ENCODE measurements at places on chromosomes 4 and X. TPM values are rescaled to one million over a fixed set of nuclear protein-coding genes. Genes with fewer than 3 reads are reported as not detected.

GRCh38 chrX:109936598-109936997, 66.3 kb upstream of the TMEM164 start:
- H3K27me3 ChIP-seq, result no peaks in the 10 kb centered on the region
- no peak overlapping the region for H3K27ac ChIP-seq
- H3K4me1 ChIP-seq, result no peaks in the 10 kb centered on the region
- no peak for DNase-seq
- no peak overlapping the region for H3K4me3 ChIP-seq

NHS gene
- 5.3 TPM for total RNA-seq

AGTR2 gene
- total RNA-seq, result not detected

DNA sequence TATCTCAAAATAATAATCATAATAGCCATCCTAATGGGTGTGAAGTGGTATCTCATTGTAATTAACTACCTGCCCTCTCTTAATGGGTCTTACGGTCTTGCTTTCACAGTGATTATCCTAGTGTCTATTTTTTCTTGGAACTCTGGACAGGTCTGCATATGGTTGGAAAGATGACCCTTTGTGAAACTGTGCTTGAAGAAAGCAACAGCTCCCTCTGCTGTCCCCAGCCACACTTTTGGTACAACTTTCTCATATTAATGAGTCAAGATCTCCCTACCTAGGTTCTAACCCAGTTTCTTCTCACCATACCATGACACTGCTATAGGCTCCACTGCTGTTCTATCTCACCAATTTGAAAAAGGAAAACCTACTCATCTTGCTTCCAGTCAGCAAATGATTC, 2.4 kb downstream of the TFDP3 start:
- H3K4me1 ChIP-seq, result no peaks in the 10 kb centered on the region
- no peak overlapping the region for H3K4me3 ChIP-seq
- H3K36me3 ChIP-seq, result no peaks in the 10 kb centered on the region
- no peak for DNase-seq
- no peak overlapping the region for H3K27ac ChIP-seq

GRCh38 chr4:3418029-3418762, 23.6 kb upstream of the HGFAC start:
- H3K4me1 ChIP-seq, result peaks cover 6% of the 10 kb centered on the region
- H3K36me3 ChIP-seq, result peaks cover 15% of the 10 kb centered on the region
- no peak overlapping the region for H3K27ac ChIP-seq

DNA sequence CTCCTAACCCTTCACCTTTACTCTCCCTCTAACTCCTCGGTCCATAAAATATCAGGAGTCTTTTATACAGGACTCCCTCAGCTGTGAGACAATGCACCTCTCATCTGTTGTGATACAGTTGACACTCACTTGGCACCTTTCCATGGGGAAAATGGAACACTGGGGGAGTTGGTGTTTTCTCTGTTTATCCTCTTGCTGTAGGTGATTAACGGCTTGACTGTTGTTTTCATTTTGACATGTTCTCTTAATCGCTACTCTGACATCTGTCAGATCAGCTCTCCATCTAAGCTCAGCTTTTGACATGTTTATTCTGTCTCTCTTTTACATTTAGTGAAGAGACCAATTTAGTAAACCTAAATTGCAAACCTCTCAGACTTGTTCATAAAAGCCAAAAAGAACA, 604.8 kb downstream of the TRAM1L1 start:
- no peak for DNase-seq
- no peaks in the 10 kb centered on the region for H3K4me1 ChIP-seq
- no peak overlapping the region for H3K4me3 ChIP-seq
- H3K27me3 ChIP-seq, result no peaks in the 10 kb centered on the region
- no peaks in the 10 kb centered on the region for H3K36me3 ChIP-seq

DNA sequence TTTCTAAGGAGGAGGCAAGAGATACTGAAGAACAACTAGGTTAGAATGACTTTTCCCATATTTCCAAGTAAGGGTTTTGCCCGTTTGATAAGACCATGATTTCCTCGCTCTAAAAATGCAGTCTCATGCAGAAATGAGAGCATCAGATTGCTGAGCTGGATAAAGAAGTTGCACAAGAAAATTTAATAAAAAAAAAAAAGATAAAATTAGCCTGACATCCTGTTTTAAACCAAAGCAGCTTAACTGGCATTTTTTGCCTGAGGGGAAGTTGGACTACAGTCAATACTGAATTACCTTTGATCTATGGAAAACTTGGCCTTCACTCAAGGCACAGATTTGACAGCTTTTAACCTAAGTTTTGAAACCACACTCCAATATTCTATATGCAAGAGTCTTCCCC, 208.4 kb downstream of the GASK1B start:
- no peaks in the 10 kb centered on the region for H3K36me3 ChIP-seq
- no peak for DNase-seq
- no peaks in the 10 kb centered on the region for H3K4me1 ChIP-seq
- H3K4me3 ChIP-seq, result no peak overlapping the region
- H3K27me3 ChIP-seq, result no peaks in the 10 kb centered on the region

GRCh38 chr4:70746179-70746839, 24.5 kb downstream of the RUFY3 start:
- H3K27ac ChIP-seq, result no peak overlapping the region
- DNase-seq, result no peak
- H3K27me3 ChIP-seq, result no peaks in the 10 kb centered on the region

DNA sequence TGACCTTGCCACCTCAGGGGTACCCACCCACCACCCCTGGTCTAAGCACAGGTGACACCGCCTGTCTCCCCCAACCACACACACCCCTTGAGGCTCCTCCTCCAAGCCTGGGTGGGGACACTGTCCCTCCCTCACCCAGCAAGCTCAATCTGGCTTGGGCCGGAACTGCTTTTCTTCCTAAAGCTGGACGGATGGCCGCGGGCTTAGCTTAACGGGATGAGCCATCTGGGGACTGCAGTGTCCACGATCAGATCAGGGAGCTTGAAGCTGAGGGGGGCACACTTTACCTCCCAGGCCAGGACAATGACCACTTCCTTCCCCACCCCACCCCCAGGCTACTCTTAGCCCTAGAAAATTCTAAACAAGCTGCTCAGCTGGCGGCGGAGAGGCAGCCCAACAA, 1.0 kb upstream of the SLC6A8 start:
- H3K27me3 ChIP-seq, result no peaks in the 10 kb centered on the region
- peaks cover 35% of the 10 kb centered on the region for H3K4me1 ChIP-seq
- H3K27ac ChIP-seq, result peak overlapping the region; percentile 81
- no peak overlapping the region for H3K4me3 ChIP-seq
- H3K36me3 ChIP-seq, result no peaks in the 10 kb centered on the region

DNA sequence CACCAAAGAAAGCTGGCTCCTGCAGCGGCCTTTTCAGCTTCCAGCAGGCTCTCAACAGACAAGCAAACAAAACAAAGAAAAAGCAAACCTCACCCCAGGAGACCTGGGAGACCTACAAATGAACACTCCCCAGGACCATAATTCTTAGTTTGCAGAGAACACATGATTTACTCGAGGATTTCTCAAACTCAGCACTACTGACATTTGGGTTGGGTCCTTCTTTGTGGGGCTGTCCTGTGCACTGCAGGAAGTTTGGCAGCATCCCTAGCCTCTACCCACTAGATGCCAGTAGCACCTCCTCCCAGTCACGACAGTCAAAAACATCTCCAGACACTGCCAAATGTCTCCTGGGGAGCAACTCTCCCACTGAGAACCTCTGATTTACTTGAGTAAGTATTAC, 21.9 kb downstream of the APOO start:
- H3K27me3 ChIP-seq, result no peaks in the 10 kb centered on the region
- DNase-seq, result no peak
- no peak overlapping the region for H3K27ac ChIP-seq
- H3K4me1 ChIP-seq, result no peaks in the 10 kb centered on the region
- no peak overlapping the region for H3K4me3 ChIP-seq

FHIP1A gene
- 0.83 TPM for total RNA-seq

CHRDL1 gene
- total RNA-seq, result 202 TPM

- H3K27me3 ChIP-seq, result no peaks in the 10 kb centered on the region
- H3K4me3 ChIP-seq, result peak overlapping the region; percentile 17
- H3K27ac ChIP-seq, result peak overlapping the region; percentile 5
- H3K4me1 ChIP-seq, result no peaks in the 10 kb centered on the region
Observed at GRCh38 chr4:38856046-38856445, 571 bp downstream of the TLR6 start.

FAM133A gene
- not detected for total RNA-seq

- peaks cover 15% of the 10 kb centered on the region for H3K27me3 ChIP-seq
- no peak overlapping the region for H3K27ac ChIP-seq
- H3K4me1 ChIP-seq, result no peaks in the 10 kb centered on the region
- no peak overlapping the region for H3K4me3 ChIP-seq
- DNase-seq, result no peak
Observed at GRCh38 chr4:76055016-76055415, 19.1 kb upstream of the CXCL11 start.

DNA sequence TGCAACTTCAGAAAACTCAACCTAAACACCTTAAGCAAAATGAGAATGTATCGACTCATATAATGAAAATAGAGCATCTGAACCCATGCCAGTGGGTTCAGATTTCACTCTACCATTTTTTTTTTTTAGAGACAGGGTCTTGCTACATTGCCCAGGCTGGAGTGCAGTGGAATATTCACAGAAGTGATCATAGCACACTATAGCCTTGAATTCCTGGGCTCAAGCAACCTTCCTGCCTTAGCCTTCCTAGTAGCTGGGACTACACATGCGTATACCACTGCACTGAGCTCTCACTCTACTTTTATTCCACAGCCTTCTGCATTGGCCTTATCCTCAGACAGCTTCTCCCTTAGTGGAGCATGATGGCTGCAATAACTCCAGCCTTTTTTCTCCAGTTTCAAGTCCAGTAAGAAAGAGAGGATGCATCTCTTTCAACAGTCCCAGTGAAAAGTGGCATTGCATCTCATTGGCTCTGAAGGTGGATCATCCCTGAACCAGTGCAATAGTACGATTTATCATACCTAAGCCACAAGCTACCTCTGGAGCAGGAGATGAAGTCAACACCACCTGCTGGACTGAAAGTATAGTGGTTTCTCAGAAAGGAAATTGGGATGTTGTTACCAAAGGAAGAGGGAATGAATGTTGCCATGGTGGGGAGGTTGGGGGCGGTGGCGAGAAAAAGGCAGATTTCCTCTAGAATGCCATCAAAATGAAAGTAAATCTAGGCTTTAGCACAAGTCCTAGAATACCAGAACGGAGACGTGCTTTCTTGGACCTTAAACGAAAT, 2.0 kb upstream of the SOD3 start:
- DNase-seq, result no peak
- peak overlapping the region; percentile 90 for H3K27ac ChIP-seq
- peaks cover 55% of the 10 kb centered on the region for H3K4me1 ChIP-seq

DNA sequence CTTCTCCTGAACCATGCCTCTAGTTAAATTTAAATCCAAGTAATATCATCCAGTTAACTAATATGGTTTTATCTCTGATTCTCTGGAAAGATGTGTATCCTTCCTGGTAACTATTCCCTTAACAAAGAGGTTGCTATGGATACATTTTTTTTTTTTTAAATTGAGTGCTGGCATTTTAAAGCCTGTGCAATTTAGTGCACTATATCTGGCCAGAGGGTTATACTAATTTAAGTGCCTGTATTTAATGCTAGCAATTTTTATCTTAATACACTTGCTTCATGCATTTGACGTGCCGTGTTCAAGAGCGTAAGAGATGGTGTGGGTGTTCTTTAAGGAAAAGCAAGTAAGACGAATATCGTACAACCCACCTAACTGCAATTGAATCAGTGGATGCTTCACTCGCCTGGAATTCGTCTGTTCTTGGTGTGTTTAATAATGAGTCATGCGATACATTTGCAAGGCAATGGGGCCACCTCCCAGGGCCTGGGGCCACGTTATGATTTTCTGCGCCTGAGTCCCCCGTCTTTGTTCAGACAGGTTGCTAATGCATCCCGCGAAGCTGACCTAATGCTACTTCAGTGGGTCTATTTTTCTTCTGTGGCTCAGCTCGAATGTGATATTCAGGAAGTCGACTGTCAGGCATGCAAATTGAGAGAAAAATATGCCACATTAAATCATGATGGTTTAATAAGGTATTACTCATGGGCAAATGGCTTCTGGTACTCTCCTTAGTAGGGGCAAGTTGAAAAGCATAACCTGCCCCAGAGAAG, 14.2 kb upstream of the MID1 start:
- no peak for DNase-seq
- H3K27ac ChIP-seq, result peak overlapping the region; percentile 48
- no peaks in the 10 kb centered on the region for H3K36me3 ChIP-seq
- H3K4me1 ChIP-seq, result peaks cover 20% of the 10 kb centered on the region
- no peaks in the 10 kb centered on the region for H3K27me3 ChIP-seq
- H3K4me3 ChIP-seq, result no peak overlapping the region

GRCh38 chr4:74504212-74504611, 59.3 kb downstream of the AREG start:
- no peak overlapping the region for H3K27ac ChIP-seq
- H3K36me3 ChIP-seq, result no peaks in the 10 kb centered on the region
- no peaks in the 10 kb centered on the region for H3K27me3 ChIP-seq
- no peak for DNase-seq
- peaks cover 15% of the 10 kb centered on the region for H3K4me1 ChIP-seq

HHIP gene
- total RNA-seq, result 0.13 TPM

All from esophagus muscularis mucosa (tissue), 4 donors.